ENCODE measurements at places on chromosomes 11 and 22.

DNA sequence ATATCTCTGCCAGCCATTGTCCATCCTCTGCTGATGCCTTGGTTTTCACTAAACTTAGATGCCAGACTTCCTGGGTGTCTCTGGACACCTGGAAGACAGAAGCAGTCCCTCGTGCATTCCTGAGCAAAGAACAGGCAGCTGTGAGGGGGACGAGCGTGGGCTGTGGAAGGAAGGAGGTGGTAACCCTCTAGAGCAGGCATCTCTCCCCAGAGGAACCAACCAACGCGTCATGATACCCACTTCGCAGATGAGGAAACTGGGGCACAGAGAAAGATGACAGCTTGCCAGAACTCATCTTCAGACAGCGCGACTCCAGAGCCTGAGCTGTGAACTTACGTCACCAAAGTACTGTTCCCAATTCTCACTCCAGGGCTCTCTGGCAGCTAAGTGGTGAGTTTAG lies 123.4 kb downstream of the OPCML start:
- no peak for DNase-seq

GRCh38 chr11:17230867-17231851 lies 23.4 kb upstream of the PIK3C2A start:
- DNase-seq = no peak

- DNase-seq = no peak
These were observed 147.4 kb downstream of the BBOX1 start for GRCh38 chr11:27187848-27188621.

DNA sequence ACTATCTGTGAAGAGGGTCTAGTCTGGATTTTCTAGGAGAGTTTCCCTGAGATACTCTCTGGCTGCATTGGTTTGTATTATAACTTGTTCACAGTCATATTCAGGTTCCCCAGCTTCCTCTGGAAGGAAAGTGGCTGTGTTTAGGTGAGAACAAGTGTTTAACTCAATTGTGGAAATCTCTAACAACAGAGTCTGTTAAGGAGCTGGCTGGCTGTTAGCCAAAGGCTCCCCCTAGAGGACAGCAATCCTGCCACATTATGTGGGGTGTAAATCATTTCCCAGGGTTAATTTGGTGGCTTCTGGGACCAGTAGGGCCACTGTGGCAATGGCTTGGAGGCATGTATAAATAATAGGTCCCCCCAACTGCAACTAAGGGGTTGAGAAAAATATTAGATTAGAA lies 18.4 kb downstream of the MS4A6E start:
- DNase-seq = peak; percentile 87

- no peak for DNase-seq
These were observed 11.5 kb upstream of the EMID1 start for GRCh38 chr22:29194184-29194583.

- no peak for DNase-seq
These were observed 55.2 kb upstream of the ZBED5 start for GRCh38 chr11:10913075-10913474.

DNA sequence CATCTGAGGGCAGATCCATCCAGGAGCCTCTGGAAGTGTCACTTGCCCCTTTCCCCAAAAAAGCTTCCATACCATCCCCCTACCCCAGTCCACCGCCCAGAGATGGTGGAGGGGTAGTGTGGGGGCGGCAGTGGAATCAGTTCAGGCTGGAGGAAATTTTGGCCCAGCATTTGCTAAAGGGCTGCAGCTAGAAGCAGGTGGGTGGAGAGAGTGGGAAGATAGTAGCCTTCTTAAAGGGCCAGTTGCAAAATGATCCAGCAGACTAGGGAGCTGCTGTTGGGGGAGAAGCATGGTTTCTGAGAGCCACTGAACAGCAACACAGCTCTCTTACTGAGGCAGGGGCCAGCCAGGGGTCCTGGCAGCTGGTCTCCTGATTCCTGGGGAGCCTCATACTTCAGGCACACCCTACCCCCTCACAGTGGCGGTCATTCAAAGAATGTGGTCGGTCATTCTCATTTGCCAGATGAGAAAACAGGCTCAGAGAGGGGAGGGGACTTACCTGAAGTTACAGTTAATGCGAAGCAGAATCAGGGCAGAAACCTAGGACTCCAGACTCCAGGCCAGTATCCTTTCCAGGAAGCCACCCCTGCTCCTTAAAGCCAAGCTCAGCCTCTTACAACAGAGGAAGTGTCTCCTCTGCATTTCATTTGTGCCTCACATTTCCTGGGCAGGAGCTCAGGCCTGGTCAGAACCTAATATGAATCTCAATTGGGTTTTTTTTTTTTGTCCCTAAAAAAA lies 5.4 kb downstream of the SEC14L2 start:
- peak; percentile 61 for DNase-seq

GRCh38 chr22:47084226-47084625 lies 321.8 kb downstream of the TBC1D22A start:
- no peak for DNase-seq

Measured in suppressor macrophage (primary cell).